ENCODE measurements at places on chromosomes 16 and 17.

GRCh38 chr17:48093341-48094045 lies 7.8 kb downstream of the CBX1 start:
- no peak for DNase-seq

GRCh38 chr17:56735842-56736241 lies 97.9 kb downstream of the C17orf67 start:
- DNase-seq: no peak

- DNase-seq: no peak
Measured at GRCh38 chr16:55045329-55045728, 114.7 kb downstream of the IRX5 start.

GRCh38 chr16:57736419-57737351 lies 1.1 kb downstream of the KATNB1 start:
- DNase-seq: peak; percentile 59

- DNase-seq: no peak
Measured at GRCh38 chr17:61314368-61315078, 85.1 kb upstream of the TBX2 start.

DNA sequence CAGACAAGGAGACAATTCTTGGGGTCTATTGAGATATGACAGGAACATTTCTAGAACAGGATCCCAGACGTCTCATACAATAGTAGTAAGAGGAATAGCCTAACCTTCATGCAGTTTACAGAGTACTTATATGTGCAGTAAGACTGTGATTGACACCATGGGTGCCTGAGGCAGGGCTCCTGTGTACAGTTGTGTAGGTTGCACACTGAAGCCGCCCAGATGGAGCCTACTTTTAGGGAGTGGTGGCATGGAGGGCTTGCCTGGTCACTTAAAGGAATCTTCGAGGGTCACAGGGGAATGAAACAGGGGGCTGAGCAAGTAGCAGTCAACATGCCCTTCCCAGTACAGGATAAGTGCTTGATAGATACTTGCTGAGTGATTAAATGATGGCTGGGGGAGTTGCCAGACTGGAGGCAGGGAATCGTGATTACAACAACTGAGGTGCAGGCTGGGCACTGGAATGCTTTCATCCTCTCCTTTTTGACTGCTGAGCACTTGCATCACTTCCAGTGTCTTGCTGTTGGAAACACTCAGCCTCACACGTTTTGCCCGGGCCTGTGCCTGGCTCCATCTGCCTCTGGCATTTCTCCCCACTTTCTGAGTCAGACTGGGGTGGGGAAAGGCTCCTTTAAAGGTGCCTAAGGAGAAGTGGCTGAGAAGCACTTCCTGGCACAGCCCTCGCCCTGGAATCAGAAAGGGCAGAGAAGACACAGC lies 71.0 kb downstream of the COPRS start:
- DNase-seq: no peak

DNA sequence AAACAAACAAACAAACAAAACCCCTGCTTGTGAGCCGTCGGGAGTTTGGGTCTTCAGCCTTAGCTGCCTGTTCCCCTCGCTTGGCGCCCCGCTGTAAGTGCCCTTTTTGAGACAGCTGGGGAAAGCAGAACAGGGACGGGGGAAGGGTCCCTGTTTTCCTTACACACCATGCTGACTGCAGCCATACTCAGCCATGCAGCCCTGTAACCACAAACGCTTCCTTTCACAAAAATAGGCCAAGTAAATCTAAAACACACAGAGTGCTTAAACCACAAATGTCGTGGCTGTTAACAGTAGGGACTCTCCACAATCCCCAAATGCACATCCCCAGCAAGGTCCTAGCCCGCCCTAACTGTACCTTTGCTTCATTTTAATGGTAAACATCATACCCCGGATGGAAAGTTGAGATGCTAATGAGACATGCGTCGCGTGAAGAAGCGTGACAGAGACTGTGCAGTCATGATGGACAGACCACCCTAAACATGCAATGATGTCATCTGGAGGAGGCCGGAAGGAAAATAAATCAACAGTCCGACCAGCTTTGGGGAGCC lies 129.9 kb downstream of the MGAT5B start:
- DNase-seq: no peak

- no peak for DNase-seq
Measured at GRCh38 chr16:67438098-67438791, 7.3 kb downstream of the HSD11B2 start.

DNA sequence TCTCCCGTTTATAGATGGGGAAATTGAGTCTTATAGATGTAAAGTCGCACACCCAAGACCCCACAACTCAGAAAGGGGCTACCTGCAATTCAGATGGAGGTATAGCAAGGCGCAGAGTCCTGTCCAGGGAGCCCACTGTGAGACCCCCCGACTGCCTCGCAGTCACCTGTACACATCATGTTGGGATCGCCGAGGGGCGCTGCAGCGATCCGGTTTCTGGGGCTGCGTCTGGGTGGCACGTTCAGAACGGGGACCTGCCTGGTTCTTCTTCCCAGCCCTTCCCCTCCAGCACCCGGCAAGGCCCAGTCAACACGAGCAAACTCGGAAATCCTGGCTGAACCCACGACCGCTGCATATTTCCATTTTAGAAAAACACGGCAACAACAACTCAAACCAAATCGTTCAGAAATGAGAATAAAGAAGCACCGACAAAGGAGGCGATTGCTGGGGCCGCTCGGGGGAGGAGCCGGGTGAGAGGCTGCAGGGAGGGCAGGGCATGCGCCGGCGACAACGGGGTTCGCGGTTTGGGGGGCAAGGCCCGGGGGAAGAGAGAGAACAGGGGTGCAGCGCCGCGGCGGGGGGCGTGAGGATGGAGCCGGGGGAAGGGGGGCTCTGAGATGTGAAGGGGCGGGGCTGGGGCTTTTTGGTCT lies 643 bp downstream of the HSDL1 start:
- DNase-seq: peak; percentile 77

GRCh38 chr16:14514967-14515366 lies 115.1 kb downstream of the PARN start:
- DNase-seq: no peak

DNA sequence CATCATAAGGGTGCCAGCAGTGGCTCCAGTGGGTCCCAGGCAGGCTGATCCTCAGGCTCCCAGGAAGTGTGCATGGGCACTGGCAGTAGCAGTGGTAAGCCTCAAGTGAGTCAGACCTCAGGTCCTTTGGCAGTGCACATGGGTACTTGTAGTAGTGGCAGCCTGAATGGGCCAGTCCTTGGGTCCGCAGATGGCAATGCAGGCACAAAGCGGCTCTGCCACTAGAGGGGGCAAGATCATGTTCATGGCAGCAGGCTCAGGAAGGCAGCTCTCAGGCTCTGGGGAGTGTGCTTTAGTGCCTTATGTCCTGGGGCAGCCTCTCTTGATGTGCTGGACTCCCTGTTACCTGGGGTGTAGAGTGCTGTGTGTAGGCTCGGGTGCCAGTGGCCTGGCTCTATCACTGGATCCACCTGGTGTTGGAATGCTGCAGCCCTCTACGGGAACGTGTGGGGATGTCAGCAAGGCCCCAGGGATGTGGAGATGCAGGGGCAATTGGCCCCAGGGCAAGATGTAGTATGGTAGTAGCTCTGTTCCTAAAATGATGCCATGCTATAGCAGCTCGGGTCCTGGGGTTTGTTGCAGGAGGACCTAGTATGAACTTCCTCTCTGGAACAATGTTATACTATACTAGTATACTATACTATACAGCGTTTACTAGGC lies 11.0 kb downstream of the ACSM3 start:
- DNase-seq: peak; percentile 13

DNA sequence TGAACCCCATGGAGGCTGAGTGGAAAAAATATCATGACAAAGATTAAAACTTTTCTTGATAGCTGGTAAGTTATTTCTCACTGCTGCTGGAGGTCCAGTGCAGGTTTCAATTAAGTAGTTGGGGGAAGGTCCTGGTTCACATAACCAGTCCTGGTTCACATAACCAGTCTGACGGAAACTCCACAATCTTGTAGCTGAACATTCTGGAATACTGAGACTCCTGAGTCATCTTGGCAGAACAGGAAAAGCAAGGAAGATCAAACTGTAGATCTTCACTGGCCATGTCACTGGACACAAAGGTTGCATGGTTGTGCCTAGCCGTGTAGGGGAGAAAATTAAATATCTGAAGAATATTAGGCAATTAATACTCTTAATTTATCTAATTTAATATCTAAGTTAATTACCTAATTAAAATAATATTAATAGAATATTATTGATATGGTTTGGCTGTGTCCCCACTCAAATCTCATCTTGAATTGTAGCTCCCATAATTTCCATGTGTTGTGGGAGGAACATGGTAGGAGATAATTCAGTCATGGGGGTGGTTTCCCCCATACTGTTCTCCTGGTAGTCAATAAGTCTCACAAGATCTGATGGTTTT lies 48.6 kb upstream of the CNTNAP4 start:
- DNase-seq: no peak

GRCh38 chr16:86108062-86108461 lies 209.1 kb downstream of the IRF8 start:
- DNase-seq: no peak

GRCh38 chr17:45170280-45170930 lies 8.7 kb downstream of the HEXIM2 start:
- no peak for DNase-seq

- DNase-seq: no peak
Measured at GRCh38 chr17:49337884-49338283, 24.2 kb downstream of the ZNF652 start.

DNA sequence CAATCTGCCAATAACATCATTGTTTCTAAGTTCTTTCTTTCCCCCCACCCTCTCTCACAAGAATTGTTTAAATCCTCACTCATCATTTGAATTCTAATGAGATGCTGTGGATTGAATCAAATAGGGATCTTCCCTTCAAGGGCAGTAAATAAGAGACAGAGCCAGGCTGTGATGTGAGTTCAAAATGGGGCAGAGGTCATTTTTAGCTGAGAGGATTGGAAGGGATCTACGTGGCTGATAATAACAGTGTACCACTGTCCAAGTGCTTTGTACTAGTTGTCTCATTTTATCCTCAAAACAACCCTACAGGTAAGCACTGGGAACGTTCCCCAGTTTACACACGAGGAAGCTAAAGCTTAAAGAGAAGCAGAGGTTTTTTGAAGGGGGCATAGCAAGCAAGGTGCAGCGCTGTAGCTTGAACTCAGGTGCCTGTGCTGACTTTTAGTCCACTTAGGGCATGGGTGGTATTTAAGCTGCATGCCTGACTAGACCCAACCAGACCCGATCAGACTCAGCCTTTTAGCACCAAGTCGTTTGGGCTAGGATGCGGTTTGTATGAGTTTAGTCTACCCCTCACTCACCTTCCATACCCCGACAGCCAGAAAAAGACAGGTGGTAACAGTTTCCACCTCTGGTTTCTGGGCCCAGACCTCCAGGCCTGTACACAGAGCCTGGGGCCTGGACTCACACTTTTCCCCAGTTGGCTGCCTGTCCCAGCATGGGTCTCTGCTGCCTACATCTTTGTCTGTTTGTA lies 39.2 kb upstream of the CCR7 start:
- no peak for DNase-seq

GRCh38 chr17:29567554-29568330 lies 759 bp upstream of the TP53I13 start:
- peak; percentile 88 for DNase-seq

DNA sequence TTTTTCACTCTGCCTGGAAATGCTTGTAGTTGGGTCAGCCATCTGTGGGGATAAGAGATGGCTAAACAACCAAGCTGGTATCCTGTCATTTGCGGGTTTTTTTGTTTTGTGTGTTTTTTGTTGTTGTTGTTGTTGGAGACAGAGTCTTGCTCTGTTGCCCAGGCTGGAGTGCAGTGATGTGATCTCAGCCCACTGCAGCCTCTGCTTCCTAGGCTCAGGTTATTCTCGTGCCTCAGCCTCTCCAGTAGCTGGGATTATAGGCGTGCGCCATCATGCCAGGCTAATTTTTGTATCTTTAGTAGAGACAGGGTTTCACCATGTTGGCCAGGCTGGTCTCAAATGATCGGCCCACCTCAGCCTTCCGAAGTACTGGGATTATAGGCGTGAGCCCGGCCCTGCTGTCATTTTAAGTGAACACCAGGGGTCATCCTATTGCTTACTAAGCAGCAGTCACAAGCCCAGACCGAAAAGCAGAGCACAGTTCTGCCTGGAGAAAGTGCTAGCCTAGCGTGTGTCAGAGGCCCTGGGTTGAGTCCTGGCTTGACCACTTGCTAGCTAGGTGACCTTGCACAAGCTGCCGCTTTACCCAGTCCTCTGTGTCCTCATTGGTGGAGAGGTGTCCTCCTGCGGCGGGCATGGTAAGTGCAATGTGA lies 4.6 kb downstream of the SMCR8 start:
- DNase-seq: peak; percentile 52

- no peak for DNase-seq
Measured at GRCh38 chr16:89420204-89420603, 70.2 kb downstream of the ANKRD11 start.

DNA sequence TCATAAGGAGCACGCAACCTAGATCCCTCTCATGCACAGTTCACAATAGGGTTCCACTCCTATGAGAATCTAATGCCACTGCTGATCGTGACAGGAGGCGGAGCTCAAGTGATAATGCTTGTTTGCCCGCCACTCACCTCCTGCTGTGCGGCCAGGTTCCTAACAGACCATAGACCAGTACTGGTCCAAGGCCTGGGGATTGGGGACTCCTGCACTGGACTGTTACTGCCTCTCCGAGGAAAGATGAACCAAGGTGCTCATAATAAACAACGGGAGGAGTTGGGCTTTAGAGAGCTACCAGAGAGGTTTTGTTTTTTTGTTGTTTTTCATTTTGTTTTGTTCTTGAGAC lies 58.2 kb downstream of the TK2 start:
- no peak for DNase-seq

DNA sequence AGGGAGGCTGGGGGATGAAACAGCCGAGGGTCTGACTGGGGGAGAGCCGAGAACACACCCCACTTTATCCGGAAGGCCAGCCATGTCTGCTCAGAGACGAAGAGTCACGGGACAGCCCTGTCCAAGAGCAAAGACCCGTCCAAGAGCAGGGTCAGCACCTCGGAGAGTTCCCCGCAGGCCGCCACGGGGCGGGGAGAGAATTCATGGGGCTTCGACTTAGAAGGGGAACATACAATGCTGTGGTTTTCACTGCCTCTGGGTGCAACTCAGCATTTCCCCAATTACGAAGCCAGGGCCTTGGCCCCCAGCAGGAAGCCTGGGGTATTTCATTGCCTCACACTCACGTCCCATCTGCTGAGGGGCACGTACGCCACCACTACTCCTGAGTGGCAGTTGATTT lies 59.3 kb downstream of the JPH3 start:
- peak; percentile 60 for DNase-seq

DNA sequence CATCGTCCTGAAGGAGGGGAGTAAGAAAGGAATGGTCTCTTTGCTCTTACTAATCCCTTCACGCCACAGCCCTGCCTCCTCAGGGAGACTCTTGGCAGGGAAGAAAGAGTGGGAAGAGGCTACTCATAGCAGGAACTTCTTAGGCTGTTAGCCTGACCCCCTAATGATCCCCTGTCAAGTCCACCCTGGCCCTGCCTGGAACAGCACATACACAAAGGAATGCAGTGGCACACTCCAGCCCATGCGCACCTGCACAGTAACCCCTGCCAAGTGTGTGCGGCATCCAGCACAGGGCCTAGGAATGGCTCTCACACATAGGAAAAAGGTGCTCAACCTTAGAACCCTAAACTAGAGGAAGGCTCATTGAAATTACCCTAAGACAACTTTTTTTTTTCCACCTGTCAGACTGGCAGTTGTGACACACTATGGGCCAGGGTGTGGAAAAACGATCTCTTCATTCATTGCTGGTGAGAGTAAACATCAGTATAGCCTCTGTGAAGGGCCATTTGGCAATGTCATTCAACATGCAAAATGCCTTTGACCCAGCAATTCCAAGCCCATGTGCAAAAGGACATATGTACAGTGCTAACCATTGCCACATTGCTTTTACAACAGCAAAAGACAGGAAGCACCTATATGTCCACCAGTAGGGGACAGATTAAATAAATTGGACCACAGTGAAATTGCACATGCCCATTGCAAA lies 50.1 kb downstream of the PIMREG start:
- DNase-seq: no peak

GRCh38 chr17:34126496-34126895 lies 128.6 kb upstream of the CCL2 start:
- no peak for DNase-seq

Data from retina (tissue), 1 donor.